ENCODE measurements at places on chromosomes 5 and 9.

- no peak for DNase-seq
These were observed 1.3 kb upstream of the PLPPR1 start for GRCh38 chr9:101027236-101027635.

DNA sequence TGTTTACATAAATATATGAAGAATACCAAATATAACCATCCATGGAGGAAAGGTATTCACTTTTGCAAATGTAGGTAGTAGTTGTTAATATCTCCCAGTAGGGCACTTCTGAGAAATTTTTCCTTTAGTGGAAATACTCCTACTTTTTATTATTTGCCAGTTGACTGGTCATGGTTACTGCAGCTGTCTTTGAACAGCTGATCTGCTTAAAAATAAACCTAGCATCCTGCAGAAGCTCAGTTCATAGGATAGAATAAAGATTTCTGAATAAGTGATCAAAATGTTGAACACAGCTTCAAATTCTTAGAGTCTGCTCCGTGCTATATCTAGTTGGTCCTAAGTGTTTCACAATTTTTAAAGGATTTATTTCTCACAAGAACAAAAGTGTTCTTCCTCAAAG lies 270.7 kb upstream of the TRPC7 start:
- DNase-seq = no peak

- no peak for DNase-seq
These were observed 96.6 kb downstream of the DPYSL3 start for GRCh38 chr5:147413266-147413665.

GRCh38 chr5:124867137-124867704 lies 120.8 kb upstream of the ZNF608 start:
- DNase-seq = no peak

DNA sequence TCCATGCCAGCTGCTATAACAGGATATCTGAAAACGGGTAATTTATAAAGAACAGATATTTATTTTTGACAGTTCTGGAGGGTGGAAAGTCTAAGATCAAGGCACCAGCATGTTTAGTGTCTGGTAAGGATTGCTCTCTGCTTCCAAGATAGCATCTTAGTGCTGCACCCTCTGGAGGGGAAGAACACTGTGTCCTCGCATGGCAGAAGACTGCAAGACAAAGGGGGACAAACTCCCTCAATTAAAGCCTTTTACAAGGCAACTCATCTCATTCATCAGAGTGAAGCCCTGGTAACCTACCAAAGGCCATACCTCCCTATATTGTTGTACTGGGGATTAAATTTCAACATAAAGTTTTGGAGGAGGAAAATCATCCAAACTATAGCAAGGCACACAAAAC lies 298.9 kb upstream of the EDIL3 start:
- no peak for DNase-seq

DNA sequence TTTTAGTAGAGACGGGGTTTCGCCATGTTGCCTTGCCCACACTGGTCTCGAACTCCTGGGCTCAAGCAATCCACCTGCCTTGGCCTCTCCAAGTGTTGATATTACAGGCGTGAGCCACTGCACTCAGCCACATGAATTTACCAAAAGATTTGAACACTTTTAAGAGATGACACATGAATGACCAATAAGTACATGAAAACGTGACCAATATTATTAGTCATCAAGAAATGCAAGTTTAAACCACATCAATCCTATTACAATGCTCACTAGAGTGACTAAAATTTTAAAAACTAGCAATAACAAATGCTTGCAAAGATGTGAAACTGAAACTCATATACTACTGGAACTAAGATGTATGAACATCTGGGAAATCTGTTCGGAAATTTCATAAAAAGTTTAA lies 54.3 kb downstream of the NR6A1 start:
- no peak for DNase-seq

DNA sequence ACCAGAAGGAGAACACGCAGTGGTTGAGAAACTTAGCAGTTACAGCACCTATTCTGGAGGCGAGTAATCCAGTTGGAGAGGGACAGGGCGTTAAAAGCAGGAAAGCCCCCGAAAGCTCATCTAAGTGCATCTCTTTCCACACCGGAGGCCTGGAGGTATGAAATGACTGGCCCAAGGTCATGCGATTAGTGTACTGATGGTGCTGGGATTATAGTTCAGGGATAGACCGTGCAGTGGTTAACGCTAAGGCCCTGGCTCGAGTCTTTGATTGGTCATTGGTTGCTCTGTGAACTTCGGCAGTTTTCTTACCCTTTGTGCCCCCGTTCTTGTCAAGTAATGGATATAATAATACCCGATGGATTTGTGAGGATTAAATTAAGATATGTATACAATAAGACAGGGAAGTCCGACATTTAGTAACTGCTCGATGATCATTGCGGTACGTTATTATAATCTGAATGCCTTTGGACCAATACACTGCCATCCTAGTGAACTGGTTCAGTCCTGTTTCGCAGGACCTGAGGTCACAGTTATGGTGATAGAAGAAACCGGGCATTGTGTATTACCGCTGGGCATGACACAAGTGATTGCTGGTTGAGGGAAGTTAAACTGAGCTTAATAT lies 960 bp downstream of the CANX start:
- peak; percentile 47 for DNase-seq

DNA sequence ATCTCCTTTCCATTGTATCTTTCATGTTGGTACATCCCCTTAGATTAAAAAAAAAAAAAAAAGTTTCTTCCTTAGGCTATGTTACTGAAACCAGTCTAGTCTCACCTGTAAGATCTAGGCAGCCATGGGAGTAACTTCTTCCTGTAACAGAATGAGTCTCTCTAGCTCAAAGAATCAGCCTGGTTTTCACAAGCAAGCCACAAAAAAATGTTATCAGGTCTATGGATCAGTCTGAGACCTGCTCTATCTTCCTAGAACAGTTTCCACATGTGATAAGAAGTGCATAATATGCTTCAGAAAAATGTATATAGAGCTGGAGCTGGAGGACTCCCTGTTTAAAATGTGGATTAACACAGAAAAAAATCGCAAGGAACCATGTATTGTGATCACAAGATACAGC lies 53.8 kb downstream of the ARRDC3 start:
- DNase-seq = no peak

All from activated CD4-positive, CD25-positive, alpha-beta regulatory T cell treated with anti-CD3 and anti-CD28 coated beads, Interleukin-2, amount 50 U/mL, for 72 hours (primary cell).